ENCODE measurements at places on chromosomes 11 and 22.

DNA sequence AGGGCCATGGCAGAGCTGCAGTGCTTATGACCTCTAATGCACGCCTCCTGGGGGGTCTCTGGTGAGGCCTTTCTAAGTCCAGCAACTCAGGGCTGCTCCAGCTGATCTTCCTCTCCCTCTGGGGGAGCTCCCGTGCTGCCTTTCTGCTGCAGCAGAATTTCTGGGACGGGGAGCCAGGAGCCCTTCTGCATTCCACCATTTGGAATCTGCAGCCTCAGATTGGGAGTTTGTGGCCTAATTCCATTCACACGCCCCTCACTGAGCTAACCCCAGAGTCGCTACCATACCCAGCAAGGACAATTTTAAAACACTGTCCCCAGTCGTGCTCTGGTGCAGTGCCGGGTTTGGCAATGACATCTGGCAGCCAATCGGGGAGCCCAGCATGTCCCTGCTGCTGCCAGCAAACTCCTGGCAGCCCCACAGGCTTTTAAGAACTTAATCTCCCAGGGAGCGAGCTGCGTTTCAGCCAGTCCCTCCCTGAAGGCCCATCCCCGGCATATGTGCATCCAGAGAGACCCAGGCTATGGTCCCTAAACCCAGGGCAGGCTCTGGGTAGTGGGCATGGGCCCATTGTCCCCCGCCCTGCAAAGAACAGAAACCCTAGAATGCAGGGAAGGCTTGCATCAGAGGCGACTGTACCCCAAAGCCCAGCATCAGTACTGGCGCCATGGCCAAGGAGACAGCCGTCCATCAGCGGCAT, 4.7 kb downstream of the SHANK2 start:
- no peaks in the 10 kb centered on the region for H3K27me3 ChIP-seq
- DNase-seq, result peak; percentile 68
- peak overlapping the region; percentile 73 for H3K4me3 ChIP-seq
- peak overlapping the region; percentile 99 for H3K27ac ChIP-seq
- peaks cover 5% of the 10 kb centered on the region for H3K36me3 ChIP-seq

GRCh38 chr11:64152841-64153691, 12.8 kb downstream of the MACROD1 start:
- H3K4me1 ChIP-seq, result peaks cover 30% of the 10 kb centered on the region
- no peak overlapping the region for H3K4me3 ChIP-seq
- peak; percentile 78 for DNase-seq
- peaks cover 2% of the 10 kb centered on the region for H3K27me3 ChIP-seq

DNA sequence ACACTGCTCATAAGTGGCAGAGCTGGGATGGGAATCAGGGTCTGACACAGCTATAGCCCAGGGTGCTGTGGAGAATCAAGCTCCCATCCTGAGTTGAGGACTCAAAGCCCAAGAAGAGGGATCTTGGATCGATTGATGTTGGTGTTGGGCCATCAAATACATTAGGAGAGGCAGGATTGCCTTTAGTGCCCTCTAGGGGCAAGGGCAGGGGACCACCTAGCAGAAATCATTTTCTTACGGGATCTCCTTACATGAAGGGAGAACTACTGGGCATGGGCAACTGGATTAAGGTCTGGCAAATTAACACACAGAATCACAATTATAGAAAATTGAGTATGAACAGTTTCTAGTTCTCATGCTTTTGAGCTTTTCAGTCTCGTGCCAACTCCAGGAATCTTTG, 24.9 kb upstream of the EMSY start:
- peak; percentile 44 for DNase-seq
- no peaks in the 10 kb centered on the region for H3K36me3 ChIP-seq
- no peak overlapping the region for H3K4me3 ChIP-seq
- no peaks in the 10 kb centered on the region for H3K27me3 ChIP-seq
- H3K27ac ChIP-seq, result no peak overlapping the region
- no peaks in the 10 kb centered on the region for H3K4me1 ChIP-seq

- no peaks in the 10 kb centered on the region for H3K27me3 ChIP-seq
- no peak overlapping the region for H3K4me3 ChIP-seq
- peaks cover 7% of the 10 kb centered on the region for H3K36me3 ChIP-seq
- no peak overlapping the region for H3K27ac ChIP-seq
These were observed 42.1 kb downstream of the RASSF10 start for GRCh38 chr11:13051257-13051656.

GRCh38 chr11:11668781-11669180, 47.0 kb upstream of the GALNT18 start:
- peaks cover 18% of the 10 kb centered on the region for H3K36me3 ChIP-seq
- no peak overlapping the region for H3K27ac ChIP-seq
- DNase-seq, result no peak
- H3K4me1 ChIP-seq, result peaks cover 8% of the 10 kb centered on the region
- peaks cover 6% of the 10 kb centered on the region for H3K27me3 ChIP-seq

GRCh38 chr22:23103199-23103954, 33.1 kb downstream of the GNAZ start:
- no peaks in the 10 kb centered on the region for H3K36me3 ChIP-seq
- H3K4me3 ChIP-seq, result no peak overlapping the region
- no peaks in the 10 kb centered on the region for H3K27me3 ChIP-seq
- 0 out of 2 replicates have a peak overlapping the region, but pooled peaks have one; percentile 49 for H3K27ac ChIP-seq
- no peaks in the 10 kb centered on the region for H3K4me1 ChIP-seq
- no peak for DNase-seq

- DNase-seq, result no peak
- no peaks in the 10 kb centered on the region for H3K27me3 ChIP-seq
- H3K27ac ChIP-seq, result no peak overlapping the region
- H3K36me3 ChIP-seq, result no peaks in the 10 kb centered on the region
- H3K4me3 ChIP-seq, result no peak overlapping the region
These were observed 95.6 kb downstream of the AMBRA1 start for GRCh38 chr11:46498179-46498578.

- H3K27me3 ChIP-seq, result peaks cover 3% of the 10 kb centered on the region
- peaks cover 11% of the 10 kb centered on the region for H3K4me1 ChIP-seq
- H3K36me3 ChIP-seq, result no peaks in the 10 kb centered on the region
- no peak overlapping the region for H3K27ac ChIP-seq
These were observed 257.7 kb upstream of the CCDC90B start for GRCh38 chr11:83543706-83544439.

DNA sequence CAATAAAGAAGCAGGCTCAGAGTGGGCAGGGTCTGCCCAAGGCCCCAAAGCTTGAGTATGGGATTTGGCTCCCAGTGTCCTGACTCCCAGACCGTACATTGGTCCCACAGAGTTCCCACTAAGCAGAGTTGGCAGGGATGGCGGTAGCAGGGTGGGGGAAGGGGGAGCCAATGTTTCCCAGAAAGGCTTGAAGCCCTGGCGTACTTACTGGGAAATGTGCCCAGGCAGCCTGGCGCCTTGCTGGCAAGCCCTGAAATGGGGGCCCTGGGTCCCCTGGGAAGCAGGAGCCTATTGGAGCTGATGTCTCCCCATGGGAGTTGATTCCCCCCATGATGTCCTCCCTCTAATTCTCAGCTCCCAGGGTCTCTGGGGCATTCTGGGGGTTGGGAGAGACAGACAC, 9.3 kb downstream of the ARHGEF17 start:
- H3K4me1 ChIP-seq, result peaks cover 38% of the 10 kb centered on the region
- H3K4me3 ChIP-seq, result no peak overlapping the region
- no peaks in the 10 kb centered on the region for H3K36me3 ChIP-seq
- DNase-seq, result no peak
- no peaks in the 10 kb centered on the region for H3K27me3 ChIP-seq
- H3K27ac ChIP-seq, result no peak overlapping the region

GRCh38 chr11:66081505-66081904, 11.4 kb downstream of the PACS1 start:
- DNase-seq, result no peak
- no peak overlapping the region for H3K4me3 ChIP-seq
- no peaks in the 10 kb centered on the region for H3K36me3 ChIP-seq
- no peak overlapping the region for H3K27ac ChIP-seq
- H3K27me3 ChIP-seq, result no peaks in the 10 kb centered on the region

DNA sequence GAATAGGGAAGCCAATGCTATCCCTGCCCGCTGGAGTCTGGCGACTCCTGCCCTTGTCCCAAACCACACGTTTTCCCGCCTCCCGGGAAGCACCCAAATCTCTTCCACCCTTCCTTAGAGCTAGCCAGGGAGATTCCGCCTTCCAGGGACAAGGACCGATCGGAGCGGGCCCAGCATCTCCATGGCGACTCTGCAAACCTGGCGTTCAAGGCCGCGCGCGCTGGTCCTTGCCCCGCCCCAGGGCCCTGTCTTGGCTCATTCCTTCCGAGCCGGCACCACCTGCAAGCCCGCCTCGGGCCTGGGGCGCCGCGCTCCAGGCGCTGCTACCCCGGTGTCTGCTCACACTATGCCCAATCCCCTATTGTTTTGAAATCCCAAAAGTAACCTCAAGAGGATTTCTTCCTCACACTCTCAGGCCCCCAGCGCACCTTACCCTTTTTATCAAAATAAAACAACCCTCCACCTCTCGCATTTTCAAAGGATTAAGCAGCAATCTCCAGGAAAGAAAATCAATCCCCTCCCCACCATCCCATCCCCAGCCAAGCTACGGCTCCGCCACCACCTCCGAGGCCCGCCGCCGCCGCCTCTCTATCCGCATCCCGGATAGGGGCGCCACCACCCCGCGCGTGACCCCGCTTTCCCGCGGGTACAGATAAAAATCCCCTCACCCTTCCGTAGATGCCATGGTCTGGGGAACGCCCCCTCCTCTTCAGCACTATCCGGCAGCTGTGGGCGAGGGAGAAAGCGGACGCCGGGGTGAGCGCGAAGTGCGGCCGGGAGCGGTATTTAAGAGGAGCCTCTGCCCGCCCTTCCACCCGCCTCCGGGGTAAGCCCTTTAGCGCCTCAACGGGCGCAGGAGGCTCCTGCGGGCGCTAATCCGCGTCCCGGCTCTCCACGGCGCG, 825 bp downstream of the SLC1A2 start:
- H3K36me3 ChIP-seq, result no peaks in the 10 kb centered on the region
- peak; percentile 60 for DNase-seq
- H3K4me3 ChIP-seq, result peak overlapping the region; percentile 82
- peaks cover 98% of the 10 kb centered on the region for H3K27me3 ChIP-seq

GRCh38 chr11:114209904-114210303, 86.3 kb upstream of the NNMT start:
- no peaks in the 10 kb centered on the region for H3K36me3 ChIP-seq
- no peak overlapping the region for H3K27ac ChIP-seq
- DNase-seq, result no peak
- H3K27me3 ChIP-seq, result no peaks in the 10 kb centered on the region
- peaks cover 36% of the 10 kb centered on the region for H3K4me1 ChIP-seq

DNA sequence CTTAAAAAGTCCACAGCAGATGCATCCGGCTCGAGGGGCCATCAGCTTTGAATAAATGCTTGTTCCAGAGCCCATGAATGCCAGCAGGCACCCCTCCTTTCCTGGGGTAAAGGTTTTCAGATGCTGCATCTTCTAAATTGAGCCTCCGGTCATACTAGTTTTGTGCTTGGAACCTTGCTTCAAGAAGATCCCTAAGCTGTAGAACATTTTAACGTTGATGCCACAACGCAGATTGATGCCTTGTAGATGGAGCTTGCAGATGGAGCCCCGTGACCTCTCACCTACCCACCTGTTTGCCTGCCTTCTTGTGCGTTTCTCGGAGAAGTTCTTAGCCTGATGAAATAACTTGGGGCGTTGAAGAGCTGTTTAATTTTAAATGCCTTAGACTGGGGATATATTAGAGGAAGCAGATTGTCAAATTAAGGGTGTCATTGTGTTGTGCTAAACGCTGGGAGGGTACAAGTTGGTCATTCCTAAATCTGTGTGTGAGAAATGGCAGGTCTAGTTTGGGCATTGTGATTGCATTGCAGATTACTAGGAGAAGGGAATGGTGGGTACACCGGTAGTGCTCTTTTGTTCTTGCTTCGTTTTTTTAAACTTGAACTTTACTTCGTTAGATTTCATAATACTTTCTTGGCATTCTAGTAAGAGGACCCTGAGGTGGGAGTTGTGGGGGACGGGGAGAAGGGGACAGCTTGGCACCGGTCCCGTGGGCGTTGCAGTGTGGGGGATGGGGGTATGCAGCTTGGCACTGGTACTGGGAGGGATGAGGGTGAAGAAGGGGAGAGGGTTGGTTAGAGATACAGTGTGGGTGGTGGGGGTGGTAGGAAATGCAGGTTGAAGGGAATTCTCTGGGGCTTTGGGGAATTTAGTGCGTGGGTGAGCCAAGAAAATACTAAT, 1.9 kb downstream of the NEAT1 start:
- H3K4me1 ChIP-seq, result peaks cover 93% of the 10 kb centered on the region
- no peaks in the 10 kb centered on the region for H3K27me3 ChIP-seq
- peak overlapping the region; percentile 7 for H3K27ac ChIP-seq
- peak overlapping the region; percentile 69 for H3K4me3 ChIP-seq
- DNase-seq, result no peak

GRCh38 chr22:37182949-37183245, 5.2 kb downstream of the C1QTNF6 start:
- DNase-seq, result no peak
- peaks cover 26% of the 10 kb centered on the region for H3K4me1 ChIP-seq

DNA sequence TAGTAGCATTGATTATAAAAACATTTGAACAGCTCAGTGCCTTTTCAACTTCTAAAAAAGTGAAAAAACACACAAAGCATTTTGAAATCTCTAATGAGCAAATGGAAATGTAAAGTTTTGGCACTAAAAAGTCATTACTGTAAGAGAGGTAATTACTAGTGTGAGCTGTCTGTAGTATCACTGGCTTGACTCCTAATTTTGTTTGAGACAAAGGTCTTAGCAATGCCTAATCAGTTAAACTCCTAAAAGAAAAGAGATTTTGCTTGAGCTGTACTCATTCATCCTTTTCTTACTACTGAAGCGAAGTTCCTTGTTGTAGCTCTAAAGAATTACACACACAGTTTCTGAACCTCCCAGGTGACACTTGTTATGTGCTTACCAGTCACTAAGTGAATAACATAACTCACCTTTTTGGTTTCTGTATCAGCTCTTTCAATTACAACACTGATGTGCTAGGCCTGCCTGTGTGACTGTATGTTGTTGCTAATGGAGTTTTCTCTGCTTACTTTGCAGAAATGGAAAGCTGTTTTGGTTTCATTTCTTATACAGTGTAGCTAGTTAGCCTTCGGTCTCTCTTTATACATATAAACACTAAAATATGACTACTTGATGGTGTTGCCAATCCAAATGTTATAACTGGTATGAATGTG, 924.4 kb upstream of the TENM4 start:
- no peak for DNase-seq
- no peak overlapping the region for H3K4me3 ChIP-seq
- H3K27me3 ChIP-seq, result no peaks in the 10 kb centered on the region
- no peaks in the 10 kb centered on the region for H3K4me1 ChIP-seq

DNA sequence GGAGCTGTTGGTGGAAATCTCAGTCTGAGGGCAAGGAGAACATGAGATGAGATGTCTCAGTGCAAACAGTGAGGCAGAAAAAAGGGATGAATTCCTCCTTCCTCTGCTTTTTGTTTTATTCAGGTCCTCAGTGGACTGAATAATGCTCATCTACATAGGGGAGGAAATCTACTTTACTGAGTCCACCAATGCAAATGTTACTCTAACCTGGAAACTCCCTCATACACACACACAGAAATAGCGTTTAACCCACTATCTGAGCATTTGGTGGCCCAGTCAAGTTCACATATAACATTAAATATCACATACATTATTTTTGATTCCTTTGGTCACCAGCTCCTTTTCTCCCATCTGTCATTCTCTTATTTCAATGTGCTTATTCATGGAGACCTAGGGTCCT, 418.8 kb downstream of the TMEM135 start:
- no peak overlapping the region for H3K27ac ChIP-seq
- DNase-seq, result no peak
- no peaks in the 10 kb centered on the region for H3K36me3 ChIP-seq
- no peak overlapping the region for H3K4me3 ChIP-seq
- no peaks in the 10 kb centered on the region for H3K4me1 ChIP-seq

Measured in WTC11 (cell line).